ENCODE measurements at places on chromosomes 6 and 20.

DNA sequence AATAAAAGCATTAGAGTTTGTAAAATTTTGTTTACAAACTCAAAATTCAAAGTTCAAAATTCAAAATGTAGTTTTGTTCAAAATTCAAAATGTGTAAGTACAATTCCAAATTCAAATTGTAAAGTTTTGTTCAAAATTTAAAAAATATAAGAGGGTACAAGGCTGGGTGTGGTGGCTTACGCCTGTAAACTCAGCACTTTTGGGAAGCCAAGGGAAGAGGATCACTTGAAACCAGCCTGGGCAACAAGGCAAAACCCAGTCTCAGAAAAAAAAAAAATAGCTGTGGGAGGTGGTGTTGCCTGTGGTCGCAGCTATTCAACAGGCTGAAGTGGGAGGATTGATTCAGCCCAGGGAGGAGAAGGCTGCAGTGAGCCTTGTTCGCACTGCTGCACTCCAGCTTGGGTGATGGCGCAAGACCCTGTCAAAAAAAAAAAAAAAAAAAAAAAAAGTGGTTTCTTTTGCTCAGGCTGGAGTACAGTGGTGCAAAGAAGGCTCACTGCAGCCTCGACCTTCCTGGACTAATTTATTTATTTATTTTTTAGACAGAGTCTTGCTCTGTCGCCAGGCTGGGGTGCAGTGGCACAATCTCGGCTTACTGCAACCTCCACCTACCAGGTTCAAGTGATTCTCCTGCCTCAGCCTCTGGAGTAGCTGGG, 5.4 kb upstream of the ZBTB12 start:
- H3K4me1 ChIP-seq, result peaks cover 8% of the 10 kb centered on the region
- DNase-seq, result peak; percentile 50
- peak overlapping the region; percentile 96 for H3K27ac ChIP-seq
- H3K27me3 ChIP-seq, result no peaks in the 10 kb centered on the region

DNA sequence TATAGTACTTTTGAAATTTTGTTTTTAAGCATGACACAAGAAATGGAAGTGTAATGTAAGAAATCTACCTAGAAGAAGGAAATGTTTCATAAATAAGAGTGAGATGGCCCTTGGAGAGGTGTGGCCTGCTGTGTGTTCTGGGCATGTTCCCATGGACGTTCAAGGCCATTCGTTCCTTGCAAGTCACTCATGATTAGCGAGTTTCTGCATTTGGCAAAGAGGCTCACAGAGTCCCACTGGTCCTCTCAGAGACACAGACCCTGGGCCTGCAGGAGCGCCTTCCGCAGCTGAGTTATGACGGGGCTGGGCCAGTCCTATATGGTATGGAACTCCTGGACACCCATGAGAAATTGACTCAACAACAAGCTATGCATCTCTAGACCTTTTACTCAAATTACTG, 7.2 kb downstream of the THBS2 start:
- no peaks in the 10 kb centered on the region for H3K27me3 ChIP-seq
- DNase-seq, result no peak
- no peak overlapping the region for H3K27ac ChIP-seq
- H3K4me1 ChIP-seq, result no peaks in the 10 kb centered on the region

DNA sequence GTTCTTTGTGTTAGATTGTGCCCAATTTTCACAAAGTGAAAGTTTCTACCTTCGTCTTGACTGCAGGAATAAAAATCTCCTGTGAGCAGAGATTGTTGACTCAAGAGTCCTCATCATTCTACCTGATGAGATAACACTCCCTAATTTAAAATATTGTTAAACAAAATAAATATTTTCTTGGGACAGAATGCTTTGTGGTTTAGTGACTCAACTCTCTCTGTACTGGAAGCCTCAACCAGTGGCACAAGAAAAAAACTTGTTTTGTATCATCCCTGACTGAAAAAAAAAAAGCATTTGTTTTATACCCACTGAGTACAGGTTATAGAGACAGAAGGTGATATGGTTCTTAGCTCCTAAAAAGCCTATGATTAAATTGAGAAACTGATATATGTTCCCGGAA, 78.9 kb downstream of the CRYBG1 start:
- H3K4me1 ChIP-seq, result no peaks in the 10 kb centered on the region
- no peak overlapping the region for H3K4me3 ChIP-seq
- no peak overlapping the region for H3K27ac ChIP-seq
- no peaks in the 10 kb centered on the region for H3K36me3 ChIP-seq

- no peaks in the 10 kb centered on the region for H3K36me3 ChIP-seq
- no peak overlapping the region for H3K4me3 ChIP-seq
- no peak overlapping the region for H3K27ac ChIP-seq
- H3K4me1 ChIP-seq, result no peaks in the 10 kb centered on the region
- H3K27me3 ChIP-seq, result no peaks in the 10 kb centered on the region
These were observed 62.6 kb downstream of the GINS1 start for GRCh38 chr20:25470045-25470444.

GRCh38 chr20:64065974-64066343, 3.0 kb downstream of the TCEA2 start:
- no peaks in the 10 kb centered on the region for H3K27me3 ChIP-seq
- H3K4me1 ChIP-seq, result no peaks in the 10 kb centered on the region
- DNase-seq, result no peak
- no peaks in the 10 kb centered on the region for H3K36me3 ChIP-seq

DNA sequence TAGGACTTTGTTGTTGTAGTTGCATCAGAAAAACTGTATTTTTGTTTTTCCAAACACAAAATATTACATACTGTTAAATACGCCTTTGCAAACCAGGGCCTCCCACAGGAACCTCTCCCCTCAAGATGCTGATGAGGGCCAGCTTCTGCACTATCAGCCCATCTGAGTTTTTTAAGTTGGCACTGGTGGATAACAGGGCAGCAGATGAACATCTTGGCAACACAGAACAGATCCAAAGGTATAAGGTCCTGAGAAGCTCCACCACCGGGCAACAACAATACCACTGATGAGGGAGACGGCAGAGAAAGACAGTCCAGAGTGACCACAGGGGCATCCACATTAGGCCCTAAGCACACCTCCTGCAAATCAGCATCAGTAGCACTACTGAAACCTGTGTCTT, 177.7 kb downstream of the DLL1 start:
- no peaks in the 10 kb centered on the region for H3K27me3 ChIP-seq
- no peak overlapping the region for H3K27ac ChIP-seq
- no peaks in the 10 kb centered on the region for H3K36me3 ChIP-seq
- peak; percentile 2 for DNase-seq
- no peaks in the 10 kb centered on the region for H3K4me1 ChIP-seq

GRCh38 chr6:144777249-144777648, 492.1 kb downstream of the UTRN start:
- DNase-seq, result no peak
- no peak overlapping the region for H3K4me3 ChIP-seq
- no peaks in the 10 kb centered on the region for H3K27me3 ChIP-seq
- no peak overlapping the region for H3K27ac ChIP-seq
- H3K4me1 ChIP-seq, result no peaks in the 10 kb centered on the region

GRCh38 chr6:17928514-17929430, 58.7 kb downstream of the KIF13A start:
- DNase-seq, result no peak
- H3K27ac ChIP-seq, result no peak overlapping the region
- no peak overlapping the region for H3K4me3 ChIP-seq
- no peaks in the 10 kb centered on the region for H3K27me3 ChIP-seq

- no peak for DNase-seq
- no peaks in the 10 kb centered on the region for H3K27me3 ChIP-seq
- no peaks in the 10 kb centered on the region for H3K36me3 ChIP-seq
- no peak overlapping the region for H3K4me3 ChIP-seq
- no peaks in the 10 kb centered on the region for H3K4me1 ChIP-seq
These were observed 31.6 kb downstream of the MTRES1 start for GRCh38 chr6:107059606-107060005.

- no peaks in the 10 kb centered on the region for H3K4me1 ChIP-seq
- no peak for DNase-seq
- peak overlapping the region; percentile 97 for H3K27ac ChIP-seq
- no peaks in the 10 kb centered on the region for H3K27me3 ChIP-seq
- H3K4me3 ChIP-seq, result no peak overlapping the region
These were observed 861 bp upstream of the HLA-A start for GRCh38 chr6:29941471-29941870.

- DNase-seq, result no peak
- H3K27ac ChIP-seq, result no peak overlapping the region
- H3K27me3 ChIP-seq, result no peaks in the 10 kb centered on the region
These were observed 18.7 kb downstream of the POFUT1 start for GRCh38 chr20:32226391-32226790.

DNA sequence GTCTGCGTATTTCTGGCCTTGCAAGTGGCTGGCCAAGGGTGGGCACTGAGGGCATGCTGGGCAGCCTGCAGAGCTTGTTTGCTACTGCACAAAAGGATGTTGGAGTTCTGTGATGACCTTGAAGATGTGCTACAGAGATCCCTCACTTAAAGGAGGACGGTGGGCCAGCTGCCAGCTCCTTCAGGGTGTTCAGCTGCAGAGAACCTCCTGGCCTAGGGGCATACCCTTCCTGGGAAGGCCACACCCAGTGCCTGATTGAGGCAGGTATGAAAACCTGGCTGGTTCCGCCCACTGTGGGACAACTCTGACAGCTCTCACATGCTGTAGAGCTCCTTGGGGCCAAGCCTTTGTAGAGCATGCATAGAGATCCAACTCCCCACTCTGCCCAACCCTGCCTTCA, 3.0 kb upstream of the KCNK17 start:
- peaks cover 8% of the 10 kb centered on the region for H3K4me1 ChIP-seq
- no peak overlapping the region for H3K27ac ChIP-seq
- no peak overlapping the region for H3K4me3 ChIP-seq

- H3K36me3 ChIP-seq, result no peaks in the 10 kb centered on the region
- H3K27ac ChIP-seq, result no peak overlapping the region
- H3K27me3 ChIP-seq, result no peaks in the 10 kb centered on the region
- DNase-seq, result no peak
These were observed 338.8 kb downstream of the HAO1 start for GRCh38 chr20:7601431-7601830.

GRCh38 chr20:49542514-49542991, 25.4 kb downstream of the PTGIS start:
- peak overlapping the region; percentile 74 for H3K27ac ChIP-seq
- no peaks in the 10 kb centered on the region for H3K36me3 ChIP-seq
- no peaks in the 10 kb centered on the region for H3K4me1 ChIP-seq
- H3K4me3 ChIP-seq, result no peak overlapping the region
- no peaks in the 10 kb centered on the region for H3K27me3 ChIP-seq

- H3K4me3 ChIP-seq, result no peak overlapping the region
- no peak for DNase-seq
- H3K27me3 ChIP-seq, result no peaks in the 10 kb centered on the region
- H3K4me1 ChIP-seq, result no peaks in the 10 kb centered on the region
- H3K27ac ChIP-seq, result no peak overlapping the region
- H3K36me3 ChIP-seq, result no peaks in the 10 kb centered on the region
These were observed 76.8 kb upstream of the SIRPG start for GRCh38 chr20:1734269-1734858.

GRCh38 chr6:105458551-105458950, 55.7 kb upstream of the PREP start:
- H3K27me3 ChIP-seq, result no peaks in the 10 kb centered on the region
- no peaks in the 10 kb centered on the region for H3K36me3 ChIP-seq
- H3K4me1 ChIP-seq, result no peaks in the 10 kb centered on the region
- no peak overlapping the region for H3K4me3 ChIP-seq
- no peak overlapping the region for H3K27ac ChIP-seq
- DNase-seq, result no peak

DNA sequence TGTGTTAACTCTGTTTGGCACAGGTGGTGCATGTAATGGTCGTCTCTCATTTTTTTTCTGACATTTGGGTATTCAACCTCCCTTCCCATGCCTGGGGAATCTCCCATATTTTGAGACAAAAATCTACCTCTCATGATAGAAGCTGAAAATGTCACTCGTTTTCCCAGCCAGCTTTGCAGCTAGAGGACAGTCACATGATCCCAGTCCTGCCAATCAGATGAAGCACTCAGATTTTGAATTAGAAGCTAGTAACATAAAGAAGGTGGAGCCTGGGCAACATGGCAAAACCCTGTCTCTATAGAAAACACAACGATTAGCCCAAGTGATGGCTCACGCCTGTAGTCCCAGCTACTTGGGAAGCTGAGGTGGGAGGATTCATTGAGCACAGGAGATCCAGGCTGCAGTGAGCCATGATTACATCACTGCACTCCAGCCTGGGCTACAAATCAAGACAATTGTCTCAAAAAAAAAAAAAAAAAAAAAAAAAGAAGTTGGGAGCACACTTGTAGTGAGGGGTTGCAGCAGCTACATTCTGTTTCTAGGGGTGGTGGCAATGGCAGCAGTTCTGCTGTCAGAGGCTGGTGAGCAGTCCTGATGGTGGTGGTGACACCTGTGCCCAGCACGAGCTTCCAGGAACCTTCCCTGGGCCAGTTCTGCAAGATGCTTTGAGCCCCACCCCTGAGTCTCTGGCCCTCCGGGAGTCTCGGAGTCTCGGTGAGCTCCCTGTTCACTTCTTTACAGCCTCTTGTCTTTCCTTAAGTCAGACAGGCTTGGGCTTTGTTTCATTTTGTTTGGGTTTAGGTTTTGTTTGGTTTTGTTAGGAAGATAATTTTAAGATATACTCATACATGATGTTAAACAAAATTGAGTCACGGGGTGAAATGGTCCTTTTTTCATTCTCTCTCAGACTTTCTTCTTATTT, 94.1 kb upstream of the KCNG1 start:
- DNase-seq, result peak; percentile 52
- H3K27ac ChIP-seq, result no peak overlapping the region
- H3K4me3 ChIP-seq, result no peak overlapping the region
- H3K36me3 ChIP-seq, result no peaks in the 10 kb centered on the region

DNA sequence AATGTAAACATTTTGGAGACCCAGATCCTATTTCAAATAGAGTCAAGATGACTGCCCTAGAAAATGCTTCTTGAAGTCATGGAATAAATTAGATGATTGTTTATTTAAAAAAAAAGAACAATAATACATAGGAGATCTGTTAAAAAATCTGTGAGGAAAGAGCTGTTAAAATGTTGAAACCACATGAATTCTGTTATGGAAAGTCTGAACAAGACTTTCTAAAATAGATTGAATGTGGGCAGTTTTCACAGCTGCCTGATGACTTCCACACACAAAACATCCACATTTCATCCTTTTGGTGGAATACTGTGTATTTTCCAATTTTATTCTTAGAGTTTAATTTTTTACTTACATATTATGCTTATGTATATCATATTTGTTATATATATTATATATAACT, 186.1 kb downstream of the LAMA2 start:
- H3K36me3 ChIP-seq, result no peaks in the 10 kb centered on the region
- no peak for DNase-seq
- no peak overlapping the region for H3K4me3 ChIP-seq
- no peak overlapping the region for H3K27ac ChIP-seq

DNA sequence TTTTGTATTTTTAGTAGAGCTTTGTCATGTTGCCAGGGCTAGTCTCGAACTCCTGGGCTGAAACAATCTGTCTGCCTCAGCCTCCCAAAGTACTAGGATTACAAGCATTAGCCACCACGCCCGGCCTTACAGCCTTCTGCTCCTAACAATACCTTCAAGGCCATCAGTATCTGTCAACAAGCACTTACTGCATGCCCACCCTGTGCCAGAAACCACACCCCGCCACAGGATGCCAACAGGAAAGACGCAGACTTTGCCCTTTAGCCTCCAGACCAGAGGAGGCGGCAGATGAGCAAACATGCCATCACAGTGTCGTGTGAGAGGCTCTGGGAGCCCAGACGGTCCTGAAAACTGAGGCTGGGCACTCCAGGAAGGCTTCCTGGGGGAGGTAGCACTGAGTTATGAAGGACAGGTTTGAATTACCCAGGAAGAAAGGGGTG, 34.7 kb upstream of the TGM3 start:
- no peaks in the 10 kb centered on the region for H3K27me3 ChIP-seq
- H3K36me3 ChIP-seq, result no peaks in the 10 kb centered on the region
- H3K4me1 ChIP-seq, result no peaks in the 10 kb centered on the region
- no peak for DNase-seq
- no peak overlapping the region for H3K4me3 ChIP-seq

GRCh38 chr6:2135401-2135800, 110.0 kb downstream of the GMDS start:
- H3K27me3 ChIP-seq, result no peaks in the 10 kb centered on the region
- no peak for DNase-seq
- H3K27ac ChIP-seq, result no peak overlapping the region
- H3K4me1 ChIP-seq, result no peaks in the 10 kb centered on the region
- no peak overlapping the region for H3K4me3 ChIP-seq
